Suppressor macrophage (primary cell): ENCODE measurements at places on chromosomes 6 and 20.

DNA sequence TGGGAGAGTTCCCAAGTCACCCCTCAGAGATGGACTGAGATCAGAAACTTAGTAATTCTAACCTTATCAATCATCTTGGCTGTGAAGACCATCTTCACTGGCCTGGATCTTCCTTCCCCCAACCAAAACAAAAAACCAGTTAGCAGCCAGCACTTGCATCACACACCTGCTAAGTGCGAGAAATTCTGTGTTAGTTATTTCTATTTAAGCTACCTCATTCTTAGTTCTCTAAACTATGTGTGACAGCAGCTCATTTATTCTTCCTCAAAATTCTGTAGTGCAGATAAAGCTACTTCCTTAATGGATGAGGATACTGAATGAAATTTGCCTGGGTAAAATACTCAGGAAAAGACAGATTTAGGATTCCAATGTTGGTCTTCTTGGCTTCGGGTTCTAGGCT is 18.2 kb upstream of the TAGAP start:
- DNase-seq: peak; percentile 45

- DNase-seq: peak; percentile 81
Measured at GRCh38 chr6:28880894-28881780, 42.6 kb downstream of the TRIM27 start.

GRCh38 chr20:32224463-32224862 is 16.8 kb downstream of the POFUT1 start:
- DNase-seq: no peak

DNA sequence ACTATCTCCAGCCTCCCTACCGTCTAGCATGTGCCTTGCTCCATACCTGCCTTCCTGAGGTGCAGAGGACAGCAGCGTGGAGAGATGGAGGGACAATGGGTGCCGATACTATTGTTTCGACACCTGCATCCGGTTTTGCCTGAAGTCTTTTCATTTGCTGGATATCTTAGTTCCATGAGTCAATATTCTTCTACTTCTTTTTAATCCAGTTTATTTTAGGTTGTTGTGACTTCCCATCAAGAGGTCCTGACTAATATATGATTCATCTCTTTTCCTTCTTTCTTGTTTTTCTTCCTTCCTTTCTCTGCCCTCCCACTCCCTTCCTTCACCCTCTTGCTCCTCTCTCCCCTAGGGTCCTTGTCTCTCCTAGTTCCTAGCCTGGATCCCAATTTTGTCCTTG is 91.4 kb downstream of the CDH26 start:
- no peak for DNase-seq

DNA sequence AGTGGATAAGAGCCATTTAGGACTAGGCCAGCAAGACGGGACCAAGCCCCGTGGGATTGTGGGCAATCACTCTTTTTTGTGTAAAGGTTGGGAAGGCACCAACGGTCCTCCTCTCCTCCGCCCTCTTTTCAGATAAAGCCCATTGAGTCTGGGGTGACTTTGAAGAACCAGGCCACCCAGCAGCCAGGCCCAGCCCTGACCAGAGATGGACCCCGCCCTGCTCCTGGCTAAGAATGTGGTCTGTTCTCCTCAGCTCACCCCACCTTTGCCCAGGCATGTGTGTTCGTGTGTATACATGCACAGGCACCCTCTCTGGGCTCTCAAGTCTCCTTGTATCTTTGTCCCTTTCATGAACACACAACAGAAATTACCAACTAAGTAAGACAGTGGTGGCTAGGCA is 9.1 kb downstream of the SDC4 start:
- no peak for DNase-seq
